ENCODE measurements at places on chromosomes 5 and 9.

GRCh38 chr9:72333197-72333596, 31.8 kb downstream of the ZFAND5 start:
- no peak for DNase-seq

GRCh38 chr5:139495638-139496435, 13.3 kb upstream of the STING1 start:
- no peak for DNase-seq

DNA sequence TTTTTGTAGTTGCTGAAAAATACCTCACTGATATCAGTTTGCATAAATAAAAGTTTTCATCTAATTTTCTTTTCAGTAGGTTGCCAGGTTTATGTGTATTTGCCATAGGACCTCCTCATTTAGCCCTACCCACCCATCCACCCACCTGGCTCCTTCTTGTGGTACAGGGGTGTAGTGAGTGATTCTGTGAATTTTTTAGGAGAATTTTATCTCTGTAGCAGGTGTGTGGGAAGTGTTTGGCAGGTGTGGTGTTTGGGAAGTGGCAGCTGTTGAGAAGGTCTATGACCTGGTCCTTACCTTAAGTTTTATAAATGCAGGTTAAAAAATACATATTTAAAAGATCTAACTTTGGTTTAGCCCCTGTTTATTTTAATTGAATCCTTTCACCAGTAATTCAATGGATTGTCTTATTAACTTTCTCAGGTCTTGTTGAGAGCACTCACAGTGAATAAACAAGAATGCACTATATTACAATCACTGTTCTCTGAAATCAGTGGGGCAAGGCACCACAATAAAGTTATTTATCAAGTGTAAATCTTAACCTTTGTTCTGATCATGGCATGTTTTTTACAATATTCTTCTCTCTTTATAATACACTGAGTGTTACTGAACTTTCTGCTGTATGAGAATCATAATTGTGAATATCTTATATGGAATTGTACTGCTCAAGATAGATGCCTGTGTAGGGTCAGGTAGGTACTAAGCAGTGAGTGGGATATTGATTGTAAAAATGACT, 189.1 kb downstream of the WDR70 start:
- DNase-seq, result no peak

- DNase-seq, result no peak
Observed at GRCh38 chr5:78467752-78468357, 107.4 kb downstream of the SCAMP1 start.

GRCh38 chr5:76406673-76407072, 3.6 kb downstream of the IQGAP2 start:
- peak; percentile 57 for DNase-seq

DNA sequence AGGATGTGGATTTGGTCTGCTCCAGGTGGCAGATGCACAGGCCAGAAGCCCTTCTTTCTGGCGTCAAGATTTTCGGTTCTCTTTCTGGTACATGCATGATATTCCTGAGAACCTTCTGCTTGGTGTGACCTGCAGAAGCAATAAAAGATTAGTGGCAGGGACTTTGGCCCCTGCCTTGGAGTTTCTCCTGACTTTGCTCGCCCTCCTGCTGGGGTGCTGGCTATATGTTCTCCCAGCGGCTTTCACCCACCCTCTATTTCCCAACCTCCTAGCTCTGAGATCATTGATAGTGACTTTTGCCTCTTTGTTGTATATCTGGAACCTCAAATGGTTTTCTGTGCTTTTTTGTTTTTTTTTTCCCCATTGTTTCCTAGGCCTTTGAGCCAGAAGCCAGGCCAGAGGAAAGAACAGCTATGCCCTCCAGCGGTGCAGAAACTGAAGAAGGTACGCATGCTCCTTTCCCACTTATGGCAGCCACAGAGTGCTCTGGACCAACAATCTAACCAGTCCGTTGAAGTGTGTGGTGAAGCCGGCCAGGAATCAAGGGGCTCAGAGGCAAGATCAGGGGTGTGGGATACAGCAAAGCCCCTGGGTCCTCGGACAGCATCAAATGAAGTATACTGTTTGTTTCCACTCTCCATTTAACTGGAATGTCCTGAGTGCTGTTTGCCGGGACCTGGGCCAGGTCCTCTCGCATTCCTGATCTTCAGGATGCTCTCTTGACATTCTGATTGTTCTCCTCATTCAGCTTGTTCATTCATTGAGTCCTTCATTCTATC, 154.5 kb downstream of the ARHGEF28 start:
- no peak for DNase-seq

DNA sequence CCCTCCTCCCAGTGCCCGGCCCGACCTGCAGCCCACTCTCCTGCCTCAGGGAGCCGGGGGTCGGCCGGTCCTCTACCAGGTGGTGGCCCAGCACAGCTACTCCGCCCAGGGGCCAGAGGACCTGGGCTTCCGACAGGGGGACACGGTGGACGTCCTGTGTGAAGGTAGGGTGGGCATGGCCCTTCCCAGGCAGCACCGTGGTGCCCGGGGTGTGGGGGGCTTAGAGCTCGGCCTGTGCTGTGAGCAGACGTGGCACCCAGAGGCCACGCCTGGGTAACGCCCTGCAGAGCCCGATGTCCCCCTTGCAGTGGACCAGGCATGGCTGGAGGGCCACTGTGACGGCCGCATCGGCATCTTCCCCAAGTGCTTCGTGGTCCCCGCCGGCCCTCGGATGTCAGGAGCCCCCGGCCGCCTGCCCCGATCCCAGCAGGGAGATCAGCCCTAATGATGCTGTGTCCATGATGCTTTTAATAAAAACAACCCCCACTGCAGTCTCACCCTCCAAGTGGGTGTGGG, 7.2 kb downstream of the ENTPD8 start:
- DNase-seq, result no peak

DNA sequence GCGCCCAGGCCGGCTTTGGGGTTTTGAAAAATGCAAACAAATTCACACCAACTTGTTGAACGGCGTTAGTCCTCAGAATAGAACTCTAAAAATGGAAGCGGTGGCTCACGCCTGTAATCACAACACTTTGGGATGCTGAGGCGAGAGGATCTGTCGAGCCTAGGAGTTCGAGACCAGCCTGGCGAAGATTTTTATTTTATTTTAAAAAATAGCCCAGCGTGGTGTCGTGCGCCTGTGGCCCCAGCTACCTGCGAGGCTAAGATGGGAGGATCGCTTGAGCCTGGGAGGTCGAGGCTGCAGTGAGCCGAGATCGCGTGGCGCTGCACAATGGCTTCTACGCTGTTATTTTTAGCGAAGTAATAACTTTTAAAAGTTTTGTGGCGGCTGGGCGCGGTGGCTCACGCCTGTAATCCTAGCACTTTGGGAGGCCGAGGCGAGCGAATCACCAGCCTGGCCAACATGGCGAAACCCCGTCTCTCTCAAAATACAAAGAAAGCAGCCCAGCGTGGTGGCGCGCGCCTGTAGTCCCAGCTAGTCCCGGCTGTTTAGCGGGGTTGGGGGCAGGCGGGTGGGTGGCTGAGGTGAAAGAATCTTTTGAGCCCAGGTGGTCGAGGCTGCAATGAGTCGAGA, 694 bp upstream of the PLIN2 start:
- DNase-seq, result no peak

GRCh38 chr5:57931807-57932206, 449.2 kb upstream of the ACTBL2 start:
- no peak for DNase-seq

- no peak for DNase-seq
Observed at GRCh38 chr5:66728049-66728448, 131.9 kb downstream of the MAST4 start.

- no peak for DNase-seq
Observed at GRCh38 chr9:130675396-130675795, 11.0 kb downstream of the PRDM12 start.
